Activated CD4-positive, alpha-beta memory T cell treated with anti-CD3 and anti-CD28 coated beads for 36 hours (primary cell): ENCODE measurements at places on chromosomes 13 and 19. TPM values are rescaled to one million over a fixed set of nuclear protein-coding genes. Genes with fewer than 3 reads are reported as not detected.
A peak's percentile ranks its signal among the peaks of the same experiment; 100 is the strongest.

- DNase-seq, result no peak
Observed at GRCh38 chr13:60286707-60287106, 110.3 kb upstream of the TDRD3 start.

- DNase-seq, result no peak
Observed at GRCh38 chr13:39515224-39515714, 87.7 kb downstream of the LHFPL6 start.

GRCh38 chr19:7098096-7098495 is 28.6 kb downstream of the ZNF557 start:
- DNase-seq, result no peak

GRCh38 chr13:100339411-100339940 is 249.1 kb downstream of the GGACT start:
- no peak for DNase-seq

DNA sequence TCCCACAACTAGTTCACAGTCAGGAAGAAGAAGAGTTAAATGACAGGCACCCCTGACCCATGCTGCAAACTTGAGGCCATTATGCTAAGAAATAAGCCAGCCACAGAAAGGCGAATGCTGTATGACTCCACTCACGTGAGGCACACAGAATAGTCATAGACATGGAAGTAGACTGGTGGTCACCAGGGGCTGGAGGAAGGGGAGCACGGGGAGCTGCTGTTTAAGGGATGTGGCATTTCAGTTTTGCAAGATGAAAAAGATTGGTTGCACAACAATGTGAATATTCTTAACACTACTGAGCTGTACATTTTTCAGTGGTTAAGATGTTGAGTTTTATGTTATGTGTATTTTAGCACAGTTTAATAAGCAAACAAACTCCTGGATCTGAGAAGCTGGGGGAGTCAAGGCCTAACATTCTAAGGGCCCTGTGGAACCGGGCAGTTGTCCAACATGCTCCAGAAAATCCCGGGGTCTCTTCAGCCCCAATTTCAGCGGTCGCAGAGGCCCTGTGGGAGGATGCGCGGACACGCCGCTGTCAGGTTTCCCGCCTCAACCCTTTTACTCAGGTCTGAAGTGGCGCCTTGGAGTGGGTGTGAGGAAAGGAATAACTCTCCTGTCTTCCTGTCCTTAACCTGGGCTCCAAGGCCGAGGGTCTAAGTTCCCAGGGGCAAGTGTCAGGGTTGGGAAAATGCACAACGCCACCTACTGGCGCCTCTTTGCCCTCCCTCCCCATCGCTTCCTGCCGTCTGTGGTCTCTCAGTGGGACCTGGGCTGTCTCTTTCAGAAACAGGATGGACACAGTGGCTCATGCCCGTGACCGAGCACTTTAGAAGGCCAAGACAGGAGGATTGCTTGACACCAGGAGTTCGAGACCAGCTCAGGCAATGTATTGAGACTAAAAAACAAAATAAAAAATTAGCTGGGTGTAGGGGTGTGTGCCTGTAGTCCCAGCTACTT is 4.4 kb upstream of the TMEM272 start:
- peak; percentile 60 for DNase-seq

DNA sequence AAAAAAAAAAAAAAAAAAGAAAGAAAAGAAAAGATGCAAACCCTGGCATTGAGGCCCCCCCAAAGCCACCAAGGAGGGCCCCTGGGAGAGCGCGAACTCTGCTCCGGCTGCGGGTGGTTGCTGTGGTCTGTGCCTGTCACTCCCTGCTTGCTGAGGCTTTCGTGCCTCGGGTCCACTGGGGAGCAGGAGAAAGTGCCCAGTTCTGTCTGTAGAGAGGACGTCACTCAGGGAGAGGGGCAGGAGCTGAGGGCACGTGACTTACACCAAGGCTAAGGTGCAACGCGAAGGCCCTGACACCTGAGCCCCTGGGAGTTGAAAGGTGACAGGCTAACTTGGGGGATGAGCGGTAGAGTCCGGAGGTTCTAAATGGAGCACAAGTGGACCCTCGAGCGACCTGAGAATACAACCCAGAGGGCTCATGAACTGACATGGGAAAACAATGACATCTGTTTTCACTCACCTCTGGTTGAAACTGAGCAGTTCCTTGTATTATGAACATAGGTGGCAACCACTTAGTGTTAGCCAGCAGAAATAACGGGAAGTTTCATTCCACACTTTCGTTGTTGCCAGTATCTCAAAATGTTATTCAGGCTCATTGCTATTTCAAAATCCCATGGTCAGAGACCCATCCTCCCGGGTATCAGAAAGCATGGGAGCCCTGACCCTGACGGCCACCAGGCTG is 69.2 kb upstream of the TM9SF2 start:
- DNase-seq, result no peak

DMAC2 gene
- total RNA-seq, result 47.8 TPM

ZNF554 gene
- total RNA-seq, result 2.0 TPM

NTF4 gene
- not detected for total RNA-seq

TPTE2 gene
- not detected for total RNA-seq
